ENCODE measurements at places on chromosomes 2 and 18.
A peak's percentile ranks its signal among the peaks of the same experiment; 100 is the strongest.

DNA sequence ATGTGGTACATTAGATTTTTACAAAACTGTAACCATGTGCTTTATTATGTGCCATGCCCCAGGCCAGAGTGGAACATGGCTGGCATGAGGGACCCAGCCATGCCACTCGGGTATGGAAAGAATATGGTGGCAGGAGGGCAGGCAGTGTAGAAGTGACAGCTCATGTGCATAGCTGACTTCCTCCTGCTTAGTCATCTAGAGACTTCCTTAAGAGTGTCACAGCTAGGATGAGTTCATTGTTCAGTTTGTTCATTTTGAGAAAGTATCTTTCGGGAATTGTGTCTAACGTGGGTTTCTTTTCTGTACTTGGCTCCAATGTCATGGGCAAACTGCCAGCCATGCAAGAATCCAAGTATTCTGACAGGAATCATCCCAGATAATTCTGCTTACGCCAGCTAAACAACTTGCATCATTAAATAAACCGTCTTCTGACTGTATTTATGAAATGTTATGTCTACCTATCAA is 94.3 kb upstream of the ITGB6 start:
- no peak for DNase-seq

DNA sequence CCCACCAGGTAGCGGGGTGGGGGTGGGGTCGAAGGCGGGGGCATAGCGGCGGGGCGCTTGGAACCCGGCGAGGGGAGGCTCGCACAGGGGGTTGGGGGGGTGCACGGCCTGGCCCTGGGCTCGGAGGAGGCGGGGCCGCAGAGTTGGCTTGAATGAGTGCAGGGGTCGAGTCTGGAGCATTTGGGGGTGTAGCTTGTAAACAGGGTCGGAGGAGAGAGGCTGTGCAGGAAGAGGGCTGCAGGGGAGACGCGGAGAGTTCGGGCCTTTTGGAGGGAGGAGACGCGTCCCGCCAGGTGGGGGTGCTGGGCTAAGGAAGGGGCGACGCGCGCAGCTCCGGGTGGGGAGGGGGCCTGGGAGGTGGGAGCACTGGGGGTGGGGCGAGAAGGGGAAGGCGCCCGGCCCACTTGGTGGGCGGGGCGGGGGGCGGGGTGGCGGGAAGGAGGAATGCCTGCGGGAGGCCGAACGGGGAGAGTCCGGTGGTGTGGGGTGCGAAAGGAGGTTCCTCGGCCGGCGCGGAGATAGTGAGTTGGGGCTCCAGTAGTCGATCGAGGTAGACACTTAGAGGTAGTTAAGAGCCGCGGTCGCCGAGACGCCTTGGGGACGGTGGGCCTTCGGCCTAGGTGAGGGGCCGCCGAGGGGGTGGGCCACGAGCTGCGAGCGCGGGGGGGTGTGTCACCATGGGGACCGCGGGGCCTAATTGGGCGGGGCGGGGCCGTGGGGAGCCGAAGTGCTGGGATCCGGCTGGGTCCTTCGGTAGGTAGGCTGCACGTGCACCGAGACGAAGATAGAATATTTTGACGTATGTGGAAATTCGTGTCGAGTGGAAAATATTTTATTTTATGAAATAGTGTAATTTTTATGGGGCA is 774 bp downstream of the MSH6 start:
- DNase-seq = peak; percentile 53

DNA sequence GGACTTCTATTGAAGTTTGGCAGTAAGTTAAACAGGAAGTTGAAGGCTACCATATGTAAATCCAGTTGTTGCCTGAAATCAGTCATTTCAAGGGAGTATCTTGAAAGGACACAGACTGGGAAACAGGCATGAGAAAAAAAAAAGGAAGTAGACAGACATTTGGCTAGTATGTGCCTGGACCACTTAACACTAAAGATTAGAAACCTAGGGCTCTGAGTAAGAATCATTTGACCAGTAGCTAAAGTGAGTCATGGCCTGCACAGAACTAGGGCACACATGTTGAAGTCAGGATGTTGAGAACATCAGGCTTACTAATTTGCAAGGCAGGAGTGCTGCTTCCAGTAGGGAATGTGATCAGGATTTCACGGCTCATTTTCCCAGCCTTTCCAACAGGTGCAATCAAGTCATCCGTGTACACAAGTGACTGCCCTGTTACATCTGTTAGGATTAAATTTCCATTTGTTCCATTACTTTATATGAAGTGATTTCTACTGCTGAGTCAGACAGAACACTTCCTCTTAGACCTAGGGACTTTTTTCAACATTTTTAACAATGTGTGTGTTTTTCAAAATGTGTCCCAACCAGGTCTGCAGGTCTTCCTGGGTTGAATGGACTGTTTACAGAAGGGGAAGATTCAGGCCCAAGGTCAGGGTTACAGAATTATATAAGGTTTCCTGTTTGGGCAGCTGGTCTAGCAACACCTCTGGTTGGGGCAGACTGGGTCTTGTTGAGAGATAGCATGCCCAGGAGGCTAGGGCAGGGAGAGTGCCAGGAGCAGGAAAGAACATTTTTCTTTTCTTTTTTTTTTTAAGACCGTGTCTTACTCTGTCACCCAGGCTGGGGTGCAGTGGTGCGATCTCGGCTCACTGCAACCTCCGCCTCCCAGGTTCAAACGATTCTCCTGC is 145.6 kb downstream of the TGIF1 start:
- no peak for DNase-seq

DNA sequence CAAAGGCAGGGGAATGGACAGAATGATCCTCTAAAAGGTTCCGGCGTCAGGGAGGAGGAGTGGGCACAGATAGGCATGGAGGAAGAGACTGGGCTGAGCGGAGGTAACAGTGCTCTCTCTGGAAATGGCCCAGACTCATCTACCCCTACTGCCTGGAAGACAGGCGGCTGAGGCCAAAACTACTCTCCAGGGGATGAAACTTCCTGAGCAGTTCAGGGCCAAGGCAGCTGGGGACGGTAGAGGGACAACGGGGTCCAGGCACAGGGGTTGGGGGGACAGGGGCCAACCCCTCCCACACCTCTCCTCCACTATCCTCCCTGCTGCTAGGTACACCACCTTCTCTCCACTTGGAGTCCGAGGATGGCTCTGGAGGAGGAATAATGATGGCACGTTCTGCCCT is 94.3 kb downstream of the TNS1 start:
- DNase-seq = no peak

DNA sequence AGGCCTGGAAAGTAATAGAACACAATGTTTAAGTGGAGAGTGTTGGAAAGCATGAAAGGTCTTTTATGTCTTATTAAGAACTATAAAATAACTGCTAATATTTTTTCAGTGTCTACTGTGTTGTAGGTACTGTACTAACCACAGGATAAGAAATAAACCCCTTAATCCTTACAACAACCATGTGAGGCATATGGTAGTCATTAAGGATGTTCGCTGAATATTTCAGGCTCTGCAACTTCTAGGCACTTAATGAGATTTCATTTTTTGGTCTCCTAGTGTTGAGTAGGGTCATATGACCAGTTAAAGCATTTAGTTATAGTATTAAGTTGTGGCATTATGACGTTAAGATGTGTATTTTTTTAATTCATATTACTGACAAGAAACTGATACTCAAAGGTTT is 346.6 kb upstream of the KCNH7 start:
- no peak for DNase-seq

- peak; percentile 76 for DNase-seq
Observed at GRCh38 chr2:238203094-238203972, at the start of gene ILKAP. Gene ILKAP, minus strand, starts transcription at chr2:238203695. Its CDS starts 142 bp downstream, at chr2:238203553.
